ENCODE measurements at places on chromosomes 12 and 14.

- no peak for DNase-seq
Measured at GRCh38 chr12:107441665-107442300, 243.8 kb upstream of the PWP1 start.

GRCh38 chr12:5708371-5708770 is 236.7 kb downstream of the ANO2 start:
- DNase-seq: no peak

- no peak for DNase-seq
Measured at GRCh38 chr12:132639956-132640520, 21.5 kb downstream of the P2RX2 start.

- DNase-seq: peak; percentile 90
Measured at GRCh38 chr12:57280211-57281062, 29.4 kb upstream of the STAC3 start.

DNA sequence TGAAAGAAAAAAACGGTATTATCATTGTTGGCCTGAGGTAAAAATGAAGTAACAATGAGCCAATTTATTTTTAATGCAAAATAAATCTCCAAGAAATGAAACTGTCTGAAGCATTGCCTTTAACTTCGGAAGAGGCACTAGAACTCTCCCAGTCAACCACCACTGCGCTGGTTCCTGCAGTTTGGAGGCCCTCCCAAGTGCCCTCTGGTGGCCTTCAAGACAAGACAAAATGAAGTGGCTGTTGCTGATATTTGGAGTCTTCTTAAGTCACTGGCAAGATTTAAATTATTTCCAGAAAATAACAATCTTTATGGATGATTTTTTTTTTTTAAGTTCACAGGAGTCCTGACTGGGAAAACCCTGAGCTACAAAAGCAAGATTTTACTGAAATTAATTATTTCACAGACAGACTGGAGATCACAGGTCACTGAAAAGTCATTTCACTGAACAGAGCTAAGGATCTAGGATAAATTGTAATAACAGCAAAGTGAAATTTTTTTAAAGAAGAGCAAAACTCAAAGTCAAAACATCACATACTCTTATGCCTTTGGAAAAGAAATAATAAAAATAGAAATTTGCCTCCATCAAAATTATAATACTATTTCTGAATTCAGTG is 58.2 kb downstream of the DICER1 start:
- DNase-seq: no peak

DNA sequence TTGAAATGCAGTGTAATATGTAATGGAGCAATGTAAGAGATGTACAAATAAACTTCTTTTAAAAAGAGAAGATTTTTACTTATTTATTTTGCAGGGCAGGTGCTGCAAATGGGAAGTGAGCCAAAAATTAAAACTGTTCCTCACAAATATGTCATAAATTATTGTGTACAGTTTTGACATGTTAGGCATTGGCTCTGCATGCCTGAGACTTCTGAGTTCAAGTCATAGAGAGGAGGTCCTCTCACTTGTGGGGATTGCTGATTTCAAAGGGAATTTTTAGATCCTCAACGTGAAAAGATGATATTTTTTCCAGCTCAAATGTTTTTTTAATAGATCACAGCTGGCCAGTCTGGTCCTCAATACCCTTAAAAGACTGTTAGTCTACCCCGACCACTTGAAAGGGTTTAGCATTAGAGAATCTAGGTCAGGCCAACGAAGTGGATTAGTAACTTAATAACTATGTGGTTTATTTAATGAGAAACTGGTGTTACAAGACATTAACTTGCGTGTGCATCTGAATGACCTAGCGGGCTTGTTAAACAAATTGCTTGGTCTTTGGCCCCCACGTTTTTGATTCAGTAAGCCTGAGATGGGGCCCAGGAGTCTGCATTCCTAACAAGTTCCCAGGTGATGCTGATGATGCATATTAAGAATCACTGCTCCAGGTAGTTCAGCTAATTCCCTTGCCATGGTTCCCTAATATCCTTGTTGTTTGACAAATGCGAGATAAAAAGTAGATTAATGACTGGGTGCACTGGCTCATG is 30.9 kb upstream of the WDR89 start:
- peak; percentile 85 for DNase-seq

DNA sequence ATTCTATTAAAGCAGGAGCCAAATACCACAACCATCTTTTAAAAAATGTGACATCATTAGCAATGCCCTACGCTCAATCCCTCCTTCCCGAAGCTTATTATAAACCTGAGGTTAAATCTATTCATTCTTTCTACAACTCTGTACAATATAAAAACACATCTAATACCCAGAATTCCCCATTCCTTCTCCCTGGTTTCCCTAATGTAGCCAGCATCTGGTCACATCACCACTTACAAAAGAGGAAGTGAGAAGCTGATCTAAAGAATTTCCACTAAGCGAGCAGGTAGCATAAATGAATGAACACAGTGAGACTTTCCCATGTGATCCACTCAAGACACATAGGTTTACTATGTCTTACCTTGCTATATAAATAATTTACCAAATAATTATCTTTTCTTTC is 90.4 kb downstream of the LRP6 start:
- DNase-seq: no peak

GRCh38 chr12:108833355-108833733 is 24.0 kb downstream of the SSH1 start:
- DNase-seq: no peak

DNA sequence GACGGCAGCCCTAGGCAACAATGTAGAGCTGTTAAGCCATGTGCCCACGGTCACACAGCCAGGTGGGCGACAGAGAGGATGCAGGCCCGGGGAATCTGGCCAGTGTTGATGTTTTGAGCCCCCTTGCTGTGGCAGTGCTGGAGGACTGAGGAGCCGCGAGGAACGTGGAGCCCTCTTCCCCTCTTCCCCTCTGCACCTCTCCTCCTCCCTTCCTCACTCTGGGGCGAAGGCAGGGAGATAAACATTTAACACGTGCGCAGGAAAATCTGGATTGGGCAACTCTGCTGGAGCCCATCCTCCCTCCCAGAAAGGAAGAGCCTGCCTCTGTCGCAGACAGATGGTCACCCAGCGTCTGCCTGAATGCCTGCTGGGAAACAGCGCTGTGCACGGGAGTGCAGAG is 376.8 kb downstream of the FUT8 start:
- DNase-seq: no peak

DNA sequence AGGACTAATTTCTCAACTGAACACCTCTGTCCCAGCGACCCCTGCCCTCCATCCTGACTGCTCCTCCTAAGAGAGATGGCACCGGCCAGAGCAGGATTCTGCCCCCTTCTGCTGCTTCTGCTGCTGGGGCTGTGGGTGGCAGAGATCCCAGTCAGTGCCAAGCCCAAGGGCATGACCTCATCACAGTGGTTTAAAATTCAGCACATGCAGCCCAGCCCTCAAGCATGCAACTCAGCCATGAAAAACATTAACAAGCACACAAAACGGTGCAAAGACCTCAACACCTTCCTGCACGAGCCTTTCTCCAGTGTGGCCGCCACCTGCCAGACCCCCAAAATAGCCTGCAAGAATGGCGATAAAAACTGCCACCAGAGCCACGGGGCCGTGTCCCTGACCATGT is 756 bp downstream of the RNASE7 start:
- DNase-seq: no peak

GRCh38 chr12:28993720-28994119 is 155.4 kb upstream of the FAR2 start:
- DNase-seq: no peak

DNA sequence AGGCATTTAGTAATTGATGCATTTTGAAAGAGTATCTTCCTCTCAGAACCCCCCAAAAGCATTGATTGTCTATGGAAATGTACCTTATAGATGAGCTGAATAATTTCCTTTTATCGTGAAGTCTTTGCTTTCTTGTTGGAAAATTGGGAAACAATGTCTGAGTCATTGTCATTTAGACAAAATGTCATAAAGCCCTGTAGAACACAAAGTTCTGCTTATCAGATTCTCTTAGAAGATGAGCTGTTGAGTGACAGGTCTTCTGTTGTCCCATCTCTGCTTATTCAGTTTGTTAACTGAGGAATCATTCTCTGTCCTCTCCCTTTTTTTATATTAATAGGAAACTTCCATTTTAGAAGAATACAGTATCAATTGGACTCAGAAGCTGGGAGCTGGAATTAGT is 22.9 kb downstream of the MAPKAPK5 start:
- no peak for DNase-seq

GRCh38 chr12:117820216-117820907 is 148.4 kb downstream of the KSR2 start:
- no peak for DNase-seq

GRCh38 chr14:28782301-28782700 is 15.7 kb downstream of the FOXG1 start:
- DNase-seq: no peak

- DNase-seq: no peak
Measured at GRCh38 chr12:130826151-130826801, 12.8 kb downstream of the STX2 start.

DNA sequence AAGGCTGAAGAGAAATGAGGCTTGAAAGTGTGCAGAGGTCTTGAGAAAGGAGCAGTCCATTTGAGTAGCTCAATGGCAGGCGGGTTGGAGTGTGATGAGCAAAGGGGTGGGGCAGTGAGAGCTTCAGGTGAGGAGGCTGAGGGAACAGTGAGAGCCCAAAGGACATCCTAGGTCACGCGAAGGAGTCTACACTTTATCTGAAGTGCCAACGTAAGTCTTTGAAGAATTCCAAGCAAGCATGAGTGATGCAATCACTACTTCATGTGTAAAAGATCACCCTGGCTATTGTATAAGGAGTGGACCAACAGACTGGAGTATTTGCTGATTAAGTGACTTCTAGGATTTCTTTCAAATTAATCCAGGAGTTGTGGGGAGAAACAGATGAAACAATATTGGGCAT is 159.9 kb upstream of the HIF1A start:
- no peak for DNase-seq

- no peak for DNase-seq
Measured at GRCh38 chr14:61746881-61747280, 15.3 kb upstream of the SNAPC1 start.

GRCh38 chr14:102445066-102445465 is 64.5 kb downstream of the ANKRD9 start:
- no peak for DNase-seq

DNA sequence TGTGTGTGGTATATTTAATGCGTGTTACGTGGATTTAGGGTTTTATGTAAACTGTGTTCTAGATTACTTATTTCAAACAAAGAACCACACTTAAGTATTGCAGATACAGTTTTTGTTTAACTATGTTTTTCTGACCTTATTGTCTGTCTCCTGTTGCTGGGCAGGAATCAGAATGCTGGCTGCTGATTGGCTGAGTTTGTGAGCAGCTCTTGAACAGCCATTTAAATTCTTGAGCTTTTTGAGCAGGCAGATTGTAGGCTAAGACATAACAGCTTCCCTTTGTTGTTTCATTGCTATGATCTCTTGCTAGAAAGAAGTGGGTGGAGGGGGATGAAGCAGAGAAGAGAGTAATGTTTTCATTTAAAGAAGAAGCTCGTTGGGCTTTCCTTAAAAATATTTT is 52.2 kb downstream of the ATF7IP start:
- DNase-seq: peak; percentile 70

DNA sequence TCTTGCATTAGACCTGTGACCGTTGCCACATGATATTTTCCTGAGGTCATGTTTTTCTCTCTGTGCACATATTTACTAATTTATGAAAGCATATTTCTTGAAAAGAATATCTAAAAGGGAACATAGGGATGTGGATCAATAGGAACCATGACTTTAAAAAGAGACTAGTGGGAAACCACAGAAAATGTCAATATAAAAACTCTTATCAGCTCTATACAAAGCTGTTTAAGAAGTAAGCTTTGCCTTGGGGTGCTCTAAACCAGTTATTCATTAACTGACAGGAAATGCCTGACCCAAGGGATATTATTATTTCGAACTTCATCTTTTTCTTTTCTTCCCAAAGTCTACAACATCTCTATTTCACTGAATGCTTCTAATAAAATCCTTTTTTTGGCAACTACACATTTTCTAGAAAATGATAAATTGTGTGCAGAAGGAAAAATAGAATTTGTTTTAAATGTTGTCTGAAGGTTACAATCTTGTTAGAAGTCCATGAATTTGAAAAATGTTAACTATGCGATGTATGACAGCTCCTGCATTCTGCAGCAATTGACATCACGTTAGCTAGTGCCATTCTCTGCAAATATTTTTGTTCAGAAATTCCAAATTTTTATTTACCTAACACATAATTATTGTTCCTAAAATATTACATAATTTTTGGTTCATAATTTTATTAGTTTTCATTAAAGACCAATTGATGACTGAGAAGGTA is 345.0 kb downstream of the SLC16A7 start:
- DNase-seq: no peak

GRCh38 chr12:30746190-30746589 is 8.6 kb downstream of the CAPRIN2 start:
- no peak for DNase-seq

GRCh38 chr14:88660056-88660455 is 97.2 kb downstream of the ZC3H14 start:
- DNase-seq: no peak

DNA sequence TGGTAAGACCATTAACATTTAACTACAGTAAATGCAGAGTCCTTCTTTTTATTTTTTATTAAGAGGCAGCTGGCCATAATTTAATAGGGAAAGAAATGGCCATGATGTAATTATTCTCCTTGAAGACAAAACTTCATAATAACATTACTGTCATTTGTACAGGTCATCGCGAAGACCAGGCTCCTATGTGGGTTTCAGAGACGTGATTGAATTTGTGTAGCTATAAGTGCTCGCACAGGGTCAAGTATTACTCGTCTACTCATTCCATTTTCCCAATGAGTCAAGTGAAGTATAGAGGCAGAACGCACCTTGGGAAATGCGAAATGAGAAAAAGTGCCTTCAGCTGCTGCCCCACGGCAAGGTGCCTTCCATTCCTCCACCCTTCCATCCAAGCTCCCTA is 40.4 kb downstream of the EGLN3 start:
- no peak for DNase-seq

- DNase-seq: no peak
Measured at GRCh38 chr12:89861086-89861485, 152.4 kb upstream of the ATP2B1 start.

DNA sequence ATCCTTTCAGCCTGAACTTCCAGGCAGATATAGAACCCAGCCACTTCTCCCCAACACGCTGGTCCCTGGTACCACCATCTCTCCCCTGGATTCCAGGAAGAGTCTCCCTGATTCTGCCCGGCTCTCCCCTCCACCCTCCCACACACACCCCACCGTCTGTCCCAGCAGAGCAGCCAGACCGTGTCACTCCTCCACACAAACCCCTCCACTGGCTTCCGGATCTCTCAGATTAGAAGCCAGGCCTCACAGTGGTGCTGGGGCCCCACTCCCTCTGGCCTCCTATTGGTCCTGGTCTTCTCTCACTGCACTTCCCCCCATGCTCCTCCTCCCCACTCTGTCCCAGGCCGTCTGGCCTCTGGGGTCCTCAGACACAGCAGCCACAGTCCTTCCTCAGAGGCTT is 52.4 kb upstream of the CDKN3 start:
- no peak for DNase-seq

Measured in epithelial cell of proximal tubule (primary cell).